ENCODE measurements at places on chromosomes 3 and 15.
A peak's percentile ranks its signal among the peaks of the same experiment; 100 is the strongest.

DNA sequence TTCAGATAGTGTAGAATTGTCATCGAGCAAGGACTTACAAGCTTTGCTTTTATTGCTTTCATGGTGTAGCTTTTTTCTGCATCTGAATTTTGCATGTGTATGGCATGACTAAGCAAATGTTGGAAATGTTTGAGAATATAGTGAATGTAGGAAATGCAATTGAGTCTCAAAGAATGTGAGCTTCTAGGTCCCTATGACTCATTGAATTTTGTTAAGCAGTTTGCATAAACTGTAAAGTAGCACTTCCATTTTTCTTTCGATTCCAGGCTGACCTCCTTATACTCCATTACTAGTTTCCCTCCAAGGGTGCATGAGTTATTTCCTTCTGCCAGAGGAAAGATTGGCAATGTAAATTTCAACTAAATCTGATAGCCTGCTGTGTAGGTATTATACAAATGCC is 619.2 kb downstream of the DIPK2A start:
- no peak overlapping the region for H3K27ac ChIP-seq
- H3K4me1 ChIP-seq = no peaks in the 10 kb centered on the region
- no peaks in the 10 kb centered on the region for H3K27me3 ChIP-seq
- H3K36me3 ChIP-seq = no peaks in the 10 kb centered on the region

DNA sequence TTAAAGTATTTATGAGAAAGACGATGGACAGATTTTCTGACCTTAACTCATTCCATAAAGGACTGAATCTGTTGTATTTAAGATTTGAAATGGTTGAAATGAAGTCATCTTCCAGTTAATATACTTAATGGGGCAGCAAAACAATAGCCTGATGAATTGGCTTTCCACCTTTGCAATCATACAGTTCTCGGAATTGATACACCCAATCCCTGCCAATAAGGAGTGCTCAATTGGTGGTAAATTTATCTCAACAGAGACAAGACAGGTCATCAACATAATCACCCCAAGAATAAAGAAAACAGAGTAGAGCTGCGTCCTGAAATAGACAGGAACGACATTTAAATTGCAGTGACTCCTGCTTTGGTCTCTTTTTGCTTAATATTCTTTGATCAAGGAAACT is 11.2 kb downstream of the ANXA2 start:
- H3K36me3 ChIP-seq = peaks cover 32% of the 10 kb centered on the region
- DNase-seq = no peak
- no peak overlapping the region for H3K27ac ChIP-seq
- no peak overlapping the region for H3K4me3 ChIP-seq
- H3K4me1 ChIP-seq = peaks cover 15% of the 10 kb centered on the region

DNA sequence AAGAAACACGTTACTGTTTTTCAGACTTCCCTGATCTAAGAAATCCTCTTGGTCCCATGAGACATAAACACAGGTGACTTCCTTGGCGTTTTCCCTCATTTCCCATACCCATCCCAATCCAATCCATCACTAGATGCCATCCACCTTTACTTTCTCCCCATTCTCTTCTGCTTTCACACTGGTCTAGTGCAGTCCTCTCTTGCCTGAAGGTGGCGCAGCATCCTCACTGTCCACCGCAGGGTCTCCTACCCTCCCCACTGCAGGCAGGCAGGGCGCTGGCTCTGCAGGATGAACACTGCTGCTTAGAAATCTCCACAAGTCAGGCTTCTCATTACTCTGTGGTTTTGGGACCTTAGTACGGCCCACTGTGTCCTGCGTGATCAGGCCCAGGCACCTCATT is 58.2 kb downstream of the RAB7A start:
- H3K27ac ChIP-seq = peak overlapping the region; percentile 57
- H3K27me3 ChIP-seq = no peaks in the 10 kb centered on the region
- H3K36me3 ChIP-seq = no peaks in the 10 kb centered on the region
- DNase-seq = no peak
- H3K4me3 ChIP-seq = no peak overlapping the region
- H3K4me1 ChIP-seq = peaks cover 90% of the 10 kb centered on the region

- H3K4me1 ChIP-seq = no peaks in the 10 kb centered on the region
- no peak overlapping the region for H3K27ac ChIP-seq
- H3K27me3 ChIP-seq = no peaks in the 10 kb centered on the region
- H3K36me3 ChIP-seq = no peaks in the 10 kb centered on the region
- H3K4me3 ChIP-seq = no peak overlapping the region
These were observed 13.6 kb downstream of the HAPLN3 start for GRCh38 chr15:88881775-88882174.

DNA sequence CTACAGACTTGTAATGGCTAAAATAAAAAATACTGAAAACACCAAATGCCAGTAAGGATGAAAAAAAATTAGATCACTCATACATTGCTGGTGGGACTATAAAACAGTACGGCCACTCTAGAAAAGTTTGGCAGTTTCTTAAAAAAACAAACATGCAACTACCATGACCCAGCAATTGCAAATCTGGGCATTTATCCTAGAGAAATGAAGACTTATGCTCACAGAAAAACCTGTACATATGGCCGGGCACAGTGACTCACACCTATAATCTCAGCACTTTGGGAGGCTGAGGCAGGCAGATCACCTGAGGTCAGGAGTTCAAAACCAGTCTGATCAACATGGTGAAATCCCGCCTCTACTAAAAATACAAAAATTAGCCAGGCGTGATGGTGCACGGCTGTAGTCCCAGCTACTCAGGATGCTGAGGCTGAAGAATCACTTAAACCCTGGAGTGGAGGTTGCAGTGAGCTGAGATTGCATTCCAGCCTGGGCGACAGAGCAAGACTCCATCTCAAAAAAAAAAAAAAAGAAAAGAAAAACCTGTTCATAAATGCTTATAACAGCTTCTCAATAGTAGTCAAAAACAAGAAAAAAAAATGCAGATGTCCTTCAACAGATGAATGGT is 5.6 kb downstream of the TP53BP1 start:
- H3K36me3 ChIP-seq = peaks cover 62% of the 10 kb centered on the region
- no peak overlapping the region for H3K4me3 ChIP-seq
- no peaks in the 10 kb centered on the region for H3K27me3 ChIP-seq
- H3K4me1 ChIP-seq = peaks cover 15% of the 10 kb centered on the region

GRCh38 chr3:129611812-129612533 is 5.5 kb upstream of the PLXND1 start:
- no peak for DNase-seq
- H3K27me3 ChIP-seq = peaks cover 16% of the 10 kb centered on the region
- no peak overlapping the region for H3K4me3 ChIP-seq
- peaks cover 4% of the 10 kb centered on the region for H3K4me1 ChIP-seq

- no peak overlapping the region for H3K27ac ChIP-seq
- no peaks in the 10 kb centered on the region for H3K4me1 ChIP-seq
- H3K4me3 ChIP-seq = no peak overlapping the region
- H3K36me3 ChIP-seq = no peaks in the 10 kb centered on the region
- peaks cover 17% of the 10 kb centered on the region for H3K27me3 ChIP-seq
These were observed 15.2 kb upstream of the EID1 start for GRCh38 chr15:48862705-48863104.

GRCh38 chr15:32828507-32829186 is 110.8 kb downstream of the GREM1 start:
- no peak overlapping the region for H3K27ac ChIP-seq
- H3K27me3 ChIP-seq = peaks cover 20% of the 10 kb centered on the region
- H3K4me1 ChIP-seq = peaks cover 12% of the 10 kb centered on the region

DNA sequence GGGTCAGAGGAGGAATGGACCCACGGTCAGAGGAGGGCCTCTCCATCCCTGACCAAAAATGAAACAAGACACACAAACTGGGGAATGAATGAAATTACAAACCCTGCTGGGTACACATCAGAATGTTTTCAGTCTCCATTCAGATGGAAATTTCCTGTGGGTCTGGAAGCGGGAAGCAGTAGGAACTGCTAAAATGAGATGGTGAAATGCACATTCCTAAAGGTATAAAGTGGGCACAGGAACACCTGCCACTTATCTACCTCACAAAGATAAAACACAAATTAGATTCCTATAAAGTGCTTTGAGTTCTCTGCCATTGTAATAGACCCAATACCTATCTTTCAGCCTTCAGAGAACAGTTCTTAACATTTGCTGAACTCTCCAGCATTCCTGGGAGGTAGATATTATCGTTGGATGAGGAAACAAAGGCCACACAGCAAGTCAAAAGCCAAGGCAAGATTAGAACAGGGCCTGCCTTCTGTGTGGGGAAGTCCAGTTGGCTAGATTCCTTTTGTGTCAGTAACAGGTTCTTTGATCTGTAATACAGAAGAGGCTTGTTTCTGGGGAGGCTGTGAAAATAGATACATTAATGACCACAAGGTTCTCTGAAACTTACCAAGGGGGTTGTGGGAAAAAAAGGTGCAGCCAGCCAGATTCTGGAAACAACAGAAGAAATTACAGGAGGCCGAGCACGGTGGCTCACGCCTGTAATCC is 98.4 kb downstream of the IGF2BP2 start:
- DNase-seq = no peak
- H3K4me1 ChIP-seq = no peaks in the 10 kb centered on the region
- no peaks in the 10 kb centered on the region for H3K36me3 ChIP-seq
- H3K27me3 ChIP-seq = peaks cover 5% of the 10 kb centered on the region

DNA sequence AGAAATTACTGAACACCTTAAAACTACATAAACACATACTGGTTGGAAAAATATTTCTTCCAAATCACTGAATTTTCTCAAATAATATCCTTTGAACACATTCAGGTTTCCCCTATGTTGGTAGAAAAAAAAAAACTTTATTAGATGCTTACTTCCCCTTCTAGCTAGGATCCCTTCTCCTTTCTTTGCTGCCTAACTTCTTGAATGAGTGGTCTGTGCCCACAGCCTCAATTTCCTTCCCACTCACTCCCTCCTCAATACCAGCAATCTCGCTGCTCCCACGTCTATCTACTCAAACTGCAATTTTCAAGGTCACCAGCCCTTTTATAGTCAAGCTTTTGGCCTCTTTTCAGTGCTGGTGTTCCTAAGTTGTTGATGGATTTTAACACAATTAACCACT is 8.3 kb downstream of the CD200R1 start:
- H3K4me1 ChIP-seq = peaks cover 50% of the 10 kb centered on the region
- no peak for DNase-seq
- H3K27me3 ChIP-seq = no peaks in the 10 kb centered on the region
- H3K27ac ChIP-seq = no peak overlapping the region
- no peak overlapping the region for H3K4me3 ChIP-seq
- H3K36me3 ChIP-seq = peaks cover 23% of the 10 kb centered on the region

DNA sequence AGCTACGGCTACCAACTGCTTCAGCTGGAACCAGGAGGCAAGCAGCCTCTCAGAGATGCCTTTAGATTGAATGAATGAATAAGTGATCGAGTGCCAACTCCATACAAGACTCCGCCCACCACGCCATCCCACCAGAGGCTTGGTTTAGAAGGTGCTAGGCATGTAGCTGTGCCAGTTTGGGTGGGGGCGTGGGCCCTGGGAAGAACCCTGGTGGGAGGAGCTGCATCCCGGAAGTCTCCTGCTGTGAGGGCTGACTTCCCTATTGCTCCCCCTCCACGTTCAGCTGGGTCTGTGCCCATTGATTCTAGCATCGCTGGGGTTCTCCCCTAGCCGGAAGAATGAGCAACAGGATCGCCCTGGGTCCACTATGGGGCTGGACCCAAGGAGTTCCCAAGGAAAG is 20.9 kb downstream of the LINGO1 start:
- H3K4me3 ChIP-seq = no peak overlapping the region
- H3K27me3 ChIP-seq = no peaks in the 10 kb centered on the region
- no peaks in the 10 kb centered on the region for H3K4me1 ChIP-seq
- no peak for DNase-seq

- H3K27me3 ChIP-seq = peaks cover 4% of the 10 kb centered on the region
- H3K27ac ChIP-seq = no peak overlapping the region
- H3K4me1 ChIP-seq = no peaks in the 10 kb centered on the region
- no peak overlapping the region for H3K4me3 ChIP-seq
- no peak for DNase-seq
These were observed 169.9 kb downstream of the DIPK2A start for GRCh38 chr3:144141496-144141895.

- peaks cover 11% of the 10 kb centered on the region for H3K27me3 ChIP-seq
- no peaks in the 10 kb centered on the region for H3K36me3 ChIP-seq
- no peak overlapping the region for H3K4me3 ChIP-seq
- H3K27ac ChIP-seq = no peak overlapping the region
- H3K4me1 ChIP-seq = peaks cover 3% of the 10 kb centered on the region
These were observed 269.2 kb upstream of the CTNNB1 start for GRCh38 chr3:40930131-40930538.

DNA sequence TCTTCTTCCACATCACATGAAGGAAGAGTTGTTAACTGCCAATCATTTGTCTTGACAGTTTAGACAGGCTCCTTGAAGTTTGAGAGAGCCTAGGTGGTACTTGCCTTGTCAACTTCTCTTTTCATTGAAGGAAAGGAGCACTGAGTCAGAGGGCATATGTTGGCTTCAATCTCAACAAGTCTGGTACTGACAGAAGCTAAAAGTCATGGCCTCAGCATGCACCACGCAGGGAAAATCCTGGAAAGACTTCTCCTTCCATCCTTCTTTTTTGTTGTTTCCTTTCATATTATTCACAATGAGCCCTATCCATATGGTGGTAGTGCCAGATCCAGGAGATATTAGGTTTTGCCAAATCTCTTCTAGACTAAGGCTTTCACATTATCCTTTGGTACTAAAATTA is 1272.5 kb downstream of the ROBO1 start:
- no peak for DNase-seq
- no peak overlapping the region for H3K27ac ChIP-seq
- no peaks in the 10 kb centered on the region for H3K36me3 ChIP-seq
- no peaks in the 10 kb centered on the region for H3K4me1 ChIP-seq
- H3K4me3 ChIP-seq = no peak overlapping the region

GRCh38 chr3:152229692-152230091 is 39.0 kb upstream of the MBNL1 start:
- no peak overlapping the region for H3K27ac ChIP-seq
- no peaks in the 10 kb centered on the region for H3K27me3 ChIP-seq
- no peak overlapping the region for H3K4me3 ChIP-seq
- no peaks in the 10 kb centered on the region for H3K36me3 ChIP-seq
- peaks cover 42% of the 10 kb centered on the region for H3K4me1 ChIP-seq

Measured in activated B cell treated with CpG ODN at 0.5 μM for 24 hours (primary cell).